WTC11 (cell line): ENCODE measurements at places on chromosomes 3 and 15. TPM values are rescaled to one million over a fixed set of nuclear protein-coding genes. Genes with fewer than 3 reads are reported as not detected.

GRCh38 chr3:13650210-13651056, 101.5 kb downstream of the FBLN2 start:
- peaks cover 22% of the 10 kb centered on the region for H3K27me3 ChIP-seq
- no peaks in the 10 kb centered on the region for H3K36me3 ChIP-seq
- H3K27ac ChIP-seq: peak overlapping the region; percentile 74
- H3K4me3 ChIP-seq: peak overlapping the region; percentile 45

EFL1 gene
- 25.4 to 27.5 TPM (median 25.4 TPM) in 3 replicates for total RNA-seq

ZDHHC19 gene
- 4.4 to 5.2 TPM (median 4.5 TPM) in 3 replicates for total RNA-seq

- peaks cover 18% of the 10 kb centered on the region for H3K4me1 ChIP-seq
- no peak for DNase-seq
- H3K27ac ChIP-seq: no peak overlapping the region
These were observed 31.4 kb upstream of the ZBTB38 start for GRCh38 chr3:141336672-141337522.

MB21D2 gene
- total RNA-seq: 14.0 to 19.7 TPM (median 15.5 TPM) in 3 replicates
